ENCODE measurements at places on chromosomes 16 and 17.

DNA sequence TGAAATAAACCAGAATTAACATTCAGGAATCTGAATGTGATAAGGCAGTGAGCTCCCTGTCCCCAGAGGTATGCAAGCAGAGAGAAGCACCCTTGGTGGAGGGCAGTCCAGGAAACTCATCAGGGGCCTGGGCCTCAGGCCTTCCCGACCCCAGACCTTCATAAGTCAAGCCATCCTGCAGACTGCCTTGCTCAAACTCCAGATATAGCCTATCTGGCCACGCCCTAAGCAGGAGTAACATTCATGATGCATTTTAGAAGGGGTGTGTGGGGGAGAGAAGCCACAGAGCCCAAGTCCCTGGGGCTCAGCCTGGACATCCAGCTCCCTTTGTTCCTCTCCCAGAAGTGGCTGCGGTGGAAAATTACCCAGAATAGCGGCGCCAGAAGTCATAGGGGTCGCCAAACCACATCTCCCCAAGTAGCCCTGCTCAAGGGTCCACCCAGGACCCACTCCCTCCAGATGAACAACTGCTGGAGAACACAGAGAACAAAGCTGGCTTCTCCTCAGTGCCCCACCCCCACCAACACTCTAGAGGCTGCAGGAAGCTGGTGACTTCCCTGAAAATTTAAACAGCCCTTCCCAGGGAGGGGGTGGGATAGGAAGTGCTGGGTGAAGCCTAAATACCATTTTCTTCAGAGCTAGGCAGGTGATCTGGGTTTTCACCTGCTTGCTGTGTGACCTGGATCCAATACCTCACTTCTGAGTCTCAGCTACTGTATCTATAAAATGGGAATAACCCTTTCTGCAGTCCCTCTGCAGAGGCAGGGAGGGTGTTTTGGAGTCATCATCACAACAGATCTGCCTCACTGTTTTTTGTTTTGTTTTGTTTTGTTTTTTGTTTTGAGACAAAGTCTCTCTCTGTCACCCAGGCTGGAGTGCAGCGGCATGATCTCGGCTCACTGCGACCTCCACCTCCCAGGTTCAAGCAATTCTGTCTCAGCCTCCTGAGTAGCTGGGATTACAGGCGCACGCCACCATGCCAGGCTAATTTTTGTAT lies 1.5 kb upstream of the SREBF1 start:
- H3K27ac ChIP-seq = peak overlapping the region; percentile 66
- no peaks in the 10 kb centered on the region for H3K36me3 ChIP-seq
- peaks cover 46% of the 10 kb centered on the region for H3K4me1 ChIP-seq
- peak overlapping the region; percentile 73 for H3K4me3 ChIP-seq
- peak; percentile 75 for DNase-seq

DNA sequence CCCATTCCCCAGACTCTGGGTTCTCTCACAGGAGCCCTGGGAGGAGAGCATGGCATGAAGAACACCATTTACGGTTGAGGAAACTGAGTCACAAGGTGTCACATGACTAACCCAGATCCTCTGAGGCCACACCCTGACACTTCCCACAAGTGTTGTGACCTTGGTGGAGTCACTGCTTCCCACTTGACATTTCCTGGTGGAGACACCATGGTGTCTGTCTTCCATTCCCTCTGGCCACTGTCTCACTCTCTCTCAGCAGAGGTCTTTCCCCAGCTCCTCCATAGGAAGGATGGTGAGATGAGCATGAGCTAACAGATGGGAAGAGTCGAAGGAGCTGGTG lies 116.2 kb downstream of the GNAO1 start:
- peaks cover 38% of the 10 kb centered on the region for H3K27me3 ChIP-seq
- H3K4me1 ChIP-seq = no peaks in the 10 kb centered on the region
- H3K4me3 ChIP-seq = no peak overlapping the region

GRCh38 chr17:64639516-64639915 lies 22.6 kb downstream of the SMURF2 start:
- H3K27ac ChIP-seq = no peak overlapping the region
- no peaks in the 10 kb centered on the region for H3K27me3 ChIP-seq
- DNase-seq = no peak
- peaks cover 10% of the 10 kb centered on the region for H3K36me3 ChIP-seq
- H3K4me3 ChIP-seq = no peak overlapping the region

DNA sequence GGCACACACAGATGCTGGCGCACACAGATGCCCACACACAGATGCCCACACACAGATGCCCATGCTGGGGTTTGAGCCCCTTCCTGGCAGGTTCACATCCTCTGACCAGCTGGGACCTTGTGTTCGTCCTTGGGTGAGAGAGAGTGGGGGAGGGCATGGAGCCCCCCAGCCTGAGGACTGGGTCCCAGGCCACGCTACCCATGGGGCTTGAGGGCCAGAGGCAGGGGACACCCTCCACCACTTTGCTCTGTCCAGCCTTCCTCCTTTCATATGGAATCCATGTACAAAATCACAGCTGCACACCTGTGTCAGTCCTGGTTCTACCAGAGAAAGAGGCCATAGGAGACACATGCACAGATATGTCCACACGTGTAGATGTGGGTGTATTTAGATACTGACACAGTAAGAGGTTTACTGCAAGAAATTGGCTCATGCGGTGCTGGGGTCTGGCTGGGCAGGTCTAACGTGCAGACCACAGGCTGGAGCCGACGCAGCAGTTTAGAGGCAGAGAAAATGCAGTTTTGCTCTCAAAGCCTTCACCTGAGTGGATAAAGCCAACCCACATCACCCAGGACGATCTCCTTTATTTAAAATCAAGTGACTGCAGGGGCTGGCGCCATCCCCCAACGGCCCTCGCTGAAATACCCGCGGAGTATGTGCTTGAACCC lies 10.8 kb downstream of the SLC22A31 start:
- no peaks in the 10 kb centered on the region for H3K4me1 ChIP-seq
- DNase-seq = no peak
- no peak overlapping the region for H3K4me3 ChIP-seq

DNA sequence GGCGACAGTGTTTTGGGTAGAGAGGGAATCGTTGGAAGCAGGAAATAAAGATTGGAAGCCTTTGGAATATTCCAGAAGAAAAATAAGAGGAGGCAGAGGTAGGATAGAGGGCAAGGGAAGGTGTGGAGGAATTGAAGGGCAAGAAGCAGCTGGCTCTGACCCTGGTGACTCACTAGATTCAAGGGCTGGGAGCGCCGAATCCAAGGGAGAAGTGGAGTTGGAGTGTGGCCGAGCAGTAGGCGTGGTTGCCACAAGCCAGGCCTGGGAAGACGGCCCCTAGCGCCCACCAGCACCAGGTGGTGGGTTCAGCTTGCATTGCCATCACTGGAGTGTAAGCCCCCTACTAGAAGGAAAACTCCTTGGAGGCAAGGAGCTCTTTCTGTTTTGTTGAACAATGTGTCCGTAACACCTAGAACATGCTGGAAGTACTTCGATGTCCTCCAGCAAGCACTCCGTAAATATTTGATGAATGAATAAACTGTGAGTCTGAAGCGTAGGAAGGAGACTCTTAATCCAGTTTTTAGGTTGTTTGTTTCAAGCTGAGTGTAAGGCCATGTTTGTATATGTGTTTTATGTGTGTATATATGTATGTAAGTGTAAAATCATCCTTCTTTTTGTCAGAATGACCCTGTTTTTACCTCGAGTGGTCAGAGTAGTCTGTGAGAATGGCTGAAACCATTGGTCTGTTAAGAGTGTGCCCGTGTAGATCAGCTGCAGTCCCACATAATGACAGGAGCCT lies 139.5 kb downstream of the CMIP start:
- H3K36me3 ChIP-seq = peaks cover 23% of the 10 kb centered on the region
- DNase-seq = peak; percentile 92
- peak overlapping the region; percentile 55 for H3K4me3 ChIP-seq
- H3K27ac ChIP-seq = peak overlapping the region; percentile 97

DNA sequence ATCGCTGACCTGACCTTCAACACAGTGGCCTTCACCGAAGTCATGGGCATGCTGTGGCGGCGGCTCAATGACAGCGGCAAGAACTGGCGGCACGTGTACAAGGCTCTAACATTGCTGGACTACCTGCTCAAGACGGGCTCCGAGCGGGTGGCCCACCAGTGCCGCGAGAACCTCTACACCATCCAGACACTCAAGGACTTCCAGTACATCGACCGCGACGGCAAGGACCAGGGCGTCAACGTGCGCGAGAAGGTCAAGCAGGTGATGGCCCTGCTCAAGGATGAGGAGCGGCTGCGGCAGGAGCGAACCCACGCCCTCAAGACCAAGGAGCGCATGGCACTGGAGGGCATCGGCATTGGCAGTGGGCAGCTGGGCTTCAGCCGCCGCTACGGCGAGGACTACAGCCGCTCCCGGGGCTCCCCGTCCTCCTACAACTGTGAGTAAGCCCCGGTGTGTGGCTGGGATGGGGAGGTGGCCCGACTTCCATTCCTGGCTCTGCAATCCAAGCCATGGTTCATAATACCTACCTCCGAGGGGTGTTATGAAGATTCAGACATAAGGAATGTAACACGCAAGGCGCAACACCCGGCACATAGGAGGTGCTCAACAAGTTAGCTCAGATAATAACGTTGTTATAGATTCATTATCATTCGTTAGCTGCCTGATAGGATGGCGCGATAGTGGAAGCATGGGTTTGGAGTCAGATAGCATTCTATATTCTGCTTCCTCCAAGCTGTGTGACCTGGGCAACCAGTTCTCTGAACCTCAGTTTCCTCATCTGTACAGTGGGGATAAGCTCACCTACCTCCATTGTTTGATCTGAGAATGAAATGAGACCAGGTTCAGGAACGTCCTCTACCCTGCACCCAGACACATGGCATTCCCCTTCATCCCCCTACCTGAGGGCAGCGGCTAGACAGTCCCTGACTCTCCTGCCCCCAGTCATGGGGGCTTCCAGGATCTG lies 4.4 kb downstream of the EPN3 start:
- H3K4me1 ChIP-seq = peaks cover 49% of the 10 kb centered on the region
- DNase-seq = no peak
- H3K27ac ChIP-seq = no peak overlapping the region
- no peak overlapping the region for H3K4me3 ChIP-seq

DNA sequence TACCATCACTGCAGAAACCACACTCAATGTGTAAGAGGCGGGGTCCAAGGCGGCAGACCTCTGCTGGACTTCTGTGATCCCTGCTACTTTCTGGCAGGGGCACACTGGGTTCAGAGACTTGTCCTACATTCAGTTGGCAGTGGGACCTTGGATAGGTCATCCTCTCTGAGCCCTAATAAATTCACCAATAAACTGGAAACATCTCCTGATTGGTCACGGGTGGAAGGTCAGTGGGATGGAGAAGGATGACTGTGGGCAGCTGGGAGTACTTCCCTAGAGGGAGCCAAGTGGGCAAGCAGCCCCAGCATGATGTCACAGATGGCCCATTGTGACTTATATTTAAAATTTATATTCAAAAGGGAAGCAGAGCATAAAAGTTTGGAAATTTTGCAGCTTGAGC lies 49.7 kb downstream of the RNF112 start:
- H3K4me3 ChIP-seq = no peak overlapping the region
- no peaks in the 10 kb centered on the region for H3K36me3 ChIP-seq
- no peak for DNase-seq
- no peaks in the 10 kb centered on the region for H3K4me1 ChIP-seq
- H3K27me3 ChIP-seq = peaks cover 8% of the 10 kb centered on the region
- H3K27ac ChIP-seq = no peak overlapping the region

DNA sequence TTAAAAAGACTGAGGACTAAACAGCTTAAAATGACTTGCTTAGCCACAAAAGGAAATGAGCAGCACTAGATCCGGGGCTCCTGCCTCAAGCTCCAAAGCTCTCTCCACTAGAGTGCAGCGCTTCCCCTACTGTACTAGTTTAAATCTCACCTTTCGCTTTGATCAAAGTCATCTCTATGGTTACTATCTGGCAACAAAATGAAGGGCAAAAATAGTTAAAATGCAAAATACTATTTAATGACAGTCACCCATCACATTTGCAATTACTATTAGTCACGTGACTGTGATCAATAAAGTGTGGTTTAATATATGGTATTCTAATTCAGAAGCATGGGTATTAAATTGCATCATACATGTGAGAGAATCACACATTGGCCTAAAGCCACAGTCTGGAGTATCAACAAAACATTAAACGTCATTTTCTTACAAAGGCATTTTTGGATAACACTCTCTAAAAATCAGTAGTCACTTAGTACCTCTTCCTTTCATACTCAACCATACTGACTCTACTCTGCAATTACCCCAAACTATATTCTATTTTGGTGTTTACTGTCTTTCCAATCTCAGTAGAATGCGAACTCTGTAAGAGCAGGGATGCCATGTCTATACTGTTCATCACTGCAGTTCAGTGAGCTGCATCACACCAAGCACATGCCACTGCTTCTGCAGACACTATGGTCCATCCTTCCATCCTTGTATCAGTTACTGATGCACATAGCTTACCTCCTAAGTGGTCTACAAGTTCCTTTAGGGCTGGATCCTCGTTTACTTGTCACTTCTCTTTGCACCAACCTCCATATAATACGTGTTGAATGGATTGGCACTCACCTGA lies 6.2 kb downstream of the PSMD12 start:
- H3K36me3 ChIP-seq = peaks cover 72% of the 10 kb centered on the region
- DNase-seq = peak; percentile 38
- H3K4me1 ChIP-seq = peaks cover 17% of the 10 kb centered on the region
- peak overlapping the region; percentile 16 for H3K27ac ChIP-seq
- no peaks in the 10 kb centered on the region for H3K27me3 ChIP-seq

- H3K4me1 ChIP-seq = peaks cover 20% of the 10 kb centered on the region
- H3K36me3 ChIP-seq = no peaks in the 10 kb centered on the region
- H3K4me3 ChIP-seq = peak overlapping the region; percentile 78
- H3K27ac ChIP-seq = no peak overlapping the region
- no peaks in the 10 kb centered on the region for H3K27me3 ChIP-seq
Measured at GRCh38 chr17:50198026-50198669, 3.3 kb downstream of the COL1A1 start.

DNA sequence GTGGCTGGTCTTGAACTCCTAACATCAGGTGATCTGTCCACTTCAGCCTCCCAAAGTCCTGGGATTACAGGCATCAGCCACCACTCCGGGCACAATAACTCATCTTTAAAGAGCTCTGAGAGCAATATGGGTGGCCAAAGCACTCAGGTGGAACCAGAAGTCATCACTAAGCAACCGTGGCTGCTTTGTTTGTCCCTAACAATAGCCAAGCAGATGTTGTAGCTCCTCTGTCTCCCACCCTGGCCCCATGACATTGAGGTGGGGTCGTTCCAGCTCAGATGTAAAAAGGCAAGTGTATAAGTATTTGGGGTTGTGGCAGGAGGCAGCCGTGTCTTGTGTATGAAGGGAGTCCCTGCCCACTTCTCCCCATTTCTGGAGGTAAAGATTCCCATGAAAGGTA lies 3.7 kb upstream of the SCIMP start:
- no peaks in the 10 kb centered on the region for H3K27me3 ChIP-seq
- no peaks in the 10 kb centered on the region for H3K36me3 ChIP-seq
- H3K27ac ChIP-seq = no peak overlapping the region
- no peak for DNase-seq

All from MCF 10A (cell line).